NCI-H146 (cell line): ENCODE measurements at places on chromosomes 3 and 15.

- DNase-seq: no peak
Observed at GRCh38 chr3:179760944-179761343, 108.1 kb downstream of the USP13 start.

- DNase-seq: no peak
Observed at GRCh38 chr15:78938658-78939488, 6.0 kb downstream of the CTSH start.

- no peak for DNase-seq
Observed at GRCh38 chr3:112779558-112780480, 66.8 kb downstream of the CD200R1L start.

GRCh38 chr3:56131974-56132590 is 336.2 kb downstream of the ERC2 start:
- DNase-seq: no peak

- DNase-seq: no peak
Observed at GRCh38 chr3:84277562-84278224, 681.1 kb upstream of the CADM2 start.

GRCh38 chr3:107637416-107638183 is 114.8 kb downstream of the BBX start:
- no peak for DNase-seq

DNA sequence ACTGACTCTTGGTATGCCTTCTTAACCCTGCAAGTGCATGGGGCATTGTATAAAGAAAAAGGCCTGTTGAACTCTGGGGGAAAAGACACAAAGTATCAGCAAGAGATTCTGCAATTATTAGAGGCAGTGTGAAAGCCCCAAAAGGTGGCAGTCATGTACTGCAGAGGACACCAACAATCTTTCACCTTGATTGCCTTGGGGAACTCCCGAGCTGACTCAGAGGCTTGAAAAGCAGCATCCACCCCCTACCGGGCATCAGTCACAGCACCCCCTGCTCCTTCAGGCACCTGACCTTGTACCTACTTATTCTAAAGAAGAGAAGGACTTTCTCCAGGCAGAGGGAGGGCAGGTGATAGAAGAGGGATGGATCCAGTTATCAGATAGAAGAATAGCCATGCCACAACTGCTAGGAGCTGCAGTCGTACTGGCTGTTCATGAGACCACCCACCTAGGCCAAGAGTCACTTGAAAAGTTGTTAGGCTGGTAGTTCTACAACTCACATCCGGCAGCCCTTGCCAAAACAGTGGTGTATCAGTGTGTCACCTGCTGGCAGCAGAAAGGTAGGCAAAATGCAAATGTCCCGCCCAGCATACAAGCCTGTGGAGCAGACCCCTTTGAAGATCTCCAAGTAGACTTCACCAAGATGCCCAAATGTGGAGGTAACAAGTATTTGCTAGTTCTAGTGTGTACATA is 241.6 kb upstream of the CNTN6 start:
- no peak for DNase-seq

DNA sequence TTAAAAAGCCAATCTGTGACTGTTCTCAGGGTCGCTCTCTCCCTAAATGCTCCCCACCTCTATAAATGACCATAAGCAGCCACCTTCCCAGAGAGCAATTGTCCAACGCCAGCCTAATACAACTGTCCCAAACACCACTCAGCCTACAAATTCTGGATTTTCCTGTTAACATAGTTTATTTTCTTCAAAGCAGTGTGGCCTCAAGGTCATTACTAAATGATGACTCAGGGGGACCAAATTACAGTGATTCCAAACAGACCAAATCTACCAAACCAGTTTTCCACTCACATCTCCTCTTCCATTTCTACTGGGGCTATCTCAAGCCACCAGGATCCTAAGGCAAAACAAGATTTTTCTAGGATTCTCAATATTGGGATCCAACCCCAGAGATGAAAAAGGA is 22.5 kb downstream of the HEXA start:
- no peak for DNase-seq

DNA sequence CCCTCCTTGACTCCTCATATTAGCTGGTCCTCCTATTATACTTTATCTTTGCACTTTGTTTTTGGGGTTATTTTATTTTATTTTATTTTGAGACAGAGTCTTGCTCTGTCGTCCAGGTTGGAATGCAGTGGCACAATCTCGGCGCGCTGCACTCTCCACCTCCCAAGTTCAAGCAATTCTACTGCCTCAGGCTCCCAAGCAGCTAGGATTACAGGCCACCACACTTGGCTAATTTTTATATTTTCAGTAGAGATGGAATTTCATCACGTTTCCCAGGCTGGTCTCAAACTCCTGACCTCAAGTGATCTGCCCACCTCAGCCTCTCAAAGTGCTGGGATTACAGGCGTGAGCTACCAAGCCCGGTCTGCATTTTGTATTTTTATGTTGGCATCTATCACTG is 126.7 kb downstream of the FOXB1 start:
- DNase-seq: no peak

DNA sequence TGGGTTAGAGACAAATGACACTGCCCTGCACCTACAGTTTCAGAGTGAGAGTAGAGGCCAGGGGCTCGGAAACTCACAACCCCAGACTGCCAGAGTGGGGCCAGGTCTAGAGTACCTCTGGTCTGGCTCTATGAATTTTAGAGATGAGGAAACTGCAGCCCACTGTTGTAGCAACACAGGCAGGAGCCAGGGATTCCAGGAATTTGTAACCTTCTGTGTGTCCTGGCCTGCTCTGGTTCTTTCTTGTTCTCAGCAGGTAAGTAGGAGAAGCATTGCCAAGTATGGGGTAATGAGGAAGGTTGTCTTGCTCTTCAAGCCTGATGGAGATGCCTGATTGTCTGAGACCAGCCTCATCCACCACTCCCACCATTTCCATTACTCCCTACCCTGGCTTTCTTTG is 221.8 kb downstream of the UACA start:
- DNase-seq: no peak
